ENCODE measurements at places on chromosomes 6 and 20.

DNA sequence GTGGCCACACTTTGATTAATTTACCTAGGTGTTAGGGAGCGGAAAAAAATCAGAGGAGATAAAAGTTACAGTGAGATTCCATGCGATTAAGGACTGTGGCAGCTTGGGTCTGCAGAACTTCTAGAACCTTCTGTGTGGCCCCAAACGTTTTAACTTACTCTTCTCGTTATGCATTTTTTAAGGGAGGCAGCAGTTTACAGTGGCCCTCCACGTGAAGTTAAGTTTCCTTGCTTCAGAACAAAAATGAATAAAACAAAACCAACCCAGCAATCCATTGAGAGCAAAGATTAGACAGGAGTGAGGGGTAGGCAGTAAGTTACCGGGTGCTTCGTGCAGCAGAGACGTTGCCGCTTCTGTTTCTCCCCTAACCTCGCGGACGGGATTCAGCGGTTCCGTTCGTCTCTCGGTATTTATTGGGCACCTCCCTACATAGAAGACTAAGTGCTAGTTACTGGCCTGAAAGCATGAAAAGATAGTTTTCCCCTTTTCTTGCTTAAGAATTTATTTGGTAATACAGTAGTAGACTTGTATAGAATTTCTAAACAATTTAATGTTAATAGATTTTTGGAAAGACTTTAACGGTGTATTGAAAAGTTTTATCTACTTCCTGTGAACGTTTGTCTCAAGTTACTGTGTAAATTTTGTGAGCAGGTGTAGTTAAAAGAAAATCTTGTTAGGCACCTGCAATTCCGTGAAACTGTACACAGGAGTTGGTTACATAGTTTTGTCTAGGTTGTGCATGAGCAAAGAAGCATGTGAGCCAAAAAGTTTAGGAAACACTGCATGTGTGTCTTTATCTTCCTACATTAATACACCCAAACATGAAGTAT lies 1.1 kb downstream of the BAG2 start:
- DNase-seq: no peak

DNA sequence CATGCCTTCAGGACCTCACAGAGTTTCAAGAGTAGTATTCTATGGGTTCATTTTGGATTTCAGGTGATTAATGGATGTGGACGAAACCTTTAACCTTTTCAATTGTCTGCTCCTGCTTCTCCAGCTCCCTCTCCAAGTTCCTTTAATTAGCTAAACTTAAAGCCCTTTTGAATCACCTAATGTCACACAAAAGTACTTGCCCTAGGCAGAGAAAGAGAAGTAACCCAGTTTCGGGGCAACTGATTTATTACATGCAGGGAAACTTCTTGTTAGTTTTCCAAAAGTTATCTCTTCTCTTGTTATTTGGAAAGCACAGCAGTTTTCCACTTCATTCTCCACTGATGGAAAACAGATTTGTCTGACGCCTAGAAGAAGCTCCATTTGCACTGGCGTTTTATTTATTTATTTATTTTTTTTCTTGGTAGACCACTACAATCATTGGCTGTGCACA lies 407.7 kb upstream of the JARID2 start:
- DNase-seq: no peak

- DNase-seq: no peak
Measured at GRCh38 chr6:16635810-16636602, 125.3 kb downstream of the ATXN1 start.

- DNase-seq: no peak
Measured at GRCh38 chr6:160871320-160871719, 120.2 kb upstream of the MAP3K4 start.

GRCh38 chr6:99613705-99614429 lies 7.2 kb downstream of the PRDM13 start:
- no peak for DNase-seq
